ENCODE measurements at places on chromosomes 2 and 18. TPM values are rescaled to one million over a fixed set of nuclear protein-coding genes. Genes with fewer than 3 reads are reported as not detected.

DNA sequence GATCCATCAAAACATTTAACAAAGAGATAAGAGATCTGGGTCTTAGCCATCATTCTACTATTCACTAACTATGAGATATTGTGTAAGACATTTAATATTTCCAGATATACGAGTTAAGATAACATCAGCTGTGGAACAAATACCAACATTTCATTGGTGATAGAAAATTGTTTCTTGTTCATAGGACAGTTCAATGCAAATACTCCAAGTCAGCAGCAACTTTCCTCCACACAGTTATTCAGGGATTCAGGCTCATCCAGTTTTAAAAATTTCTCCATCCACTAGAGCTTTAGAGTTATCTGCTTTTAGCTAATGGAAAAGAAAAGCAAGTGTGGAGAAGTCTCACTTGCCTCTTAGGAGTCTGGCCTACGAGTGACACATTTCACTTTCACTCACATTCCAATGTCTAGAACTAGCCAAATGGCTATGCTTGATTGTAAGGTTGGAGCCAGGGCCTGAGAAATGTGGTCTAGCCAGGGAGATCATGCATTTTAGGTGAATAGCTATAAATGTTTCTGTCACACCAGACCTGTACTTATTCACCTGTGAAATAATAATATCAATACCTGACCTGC, 119.3 kb upstream of the MAPRE2 start:
- no peak for DNase-seq

- no peak for DNase-seq
These were observed 22.3 kb upstream of the C1QL2 start for GRCh38 chr2:119180892-119181291.

- DNase-seq = no peak
These were observed 54.9 kb downstream of the EXOC6B start for GRCh38 chr2:72770879-72771461.

DNA sequence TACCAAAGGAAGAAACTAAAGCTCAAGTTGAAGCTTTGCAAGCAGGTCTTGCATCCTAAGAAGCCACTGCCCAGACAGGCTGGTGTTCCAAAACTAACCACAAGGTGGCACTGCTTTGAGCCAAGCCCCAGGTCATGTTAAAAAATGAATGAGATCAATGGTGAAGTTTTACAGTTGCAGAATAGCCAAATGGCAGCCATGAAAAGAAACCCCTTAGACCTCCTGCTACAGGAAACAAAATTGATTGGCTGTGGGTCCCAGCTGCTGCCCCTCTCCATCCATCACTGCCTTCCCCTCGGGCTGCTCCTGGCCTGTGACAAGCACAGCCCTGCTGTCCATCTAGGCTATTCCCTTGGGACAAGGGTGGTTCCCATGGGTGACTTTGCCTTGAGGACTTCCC, 20.7 kb upstream of the MREG start:
- DNase-seq = peak; percentile 56

The TRAPPC8 gene
- total RNA-seq = 49.9 TPM

DNA sequence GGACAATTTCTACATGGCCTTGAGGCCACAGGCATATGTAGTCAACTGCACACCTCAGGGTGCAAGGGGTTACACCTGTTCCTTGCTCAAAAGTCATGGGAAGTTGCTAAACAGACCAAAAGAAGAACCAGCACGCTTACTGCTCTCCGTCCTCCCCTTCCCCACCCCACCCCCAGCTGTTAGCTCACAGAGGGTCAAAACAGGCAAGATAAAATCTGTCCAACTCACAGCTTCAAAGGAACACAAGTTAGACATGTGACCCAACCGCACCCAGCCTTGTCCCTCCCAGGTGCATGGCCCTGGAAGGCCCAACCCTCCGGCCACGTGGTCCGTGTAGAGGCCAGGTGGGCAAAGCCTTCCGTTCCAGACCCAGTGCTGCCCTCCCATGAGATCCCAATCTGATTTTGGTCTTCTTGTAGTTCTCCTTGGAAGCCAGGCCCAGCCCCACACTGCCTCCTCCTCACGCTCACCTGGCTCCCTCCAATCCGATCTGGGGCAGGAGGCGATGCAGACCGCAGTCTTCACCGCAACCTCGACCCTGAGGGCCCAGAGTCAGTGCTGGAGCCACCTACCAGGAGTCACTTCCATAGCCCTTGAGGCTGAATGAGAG, 14.5 kb upstream of the ASPRV1 start:
- no peak for DNase-seq

The CABLES1 gene
- 28.0 TPM for total RNA-seq

DNA sequence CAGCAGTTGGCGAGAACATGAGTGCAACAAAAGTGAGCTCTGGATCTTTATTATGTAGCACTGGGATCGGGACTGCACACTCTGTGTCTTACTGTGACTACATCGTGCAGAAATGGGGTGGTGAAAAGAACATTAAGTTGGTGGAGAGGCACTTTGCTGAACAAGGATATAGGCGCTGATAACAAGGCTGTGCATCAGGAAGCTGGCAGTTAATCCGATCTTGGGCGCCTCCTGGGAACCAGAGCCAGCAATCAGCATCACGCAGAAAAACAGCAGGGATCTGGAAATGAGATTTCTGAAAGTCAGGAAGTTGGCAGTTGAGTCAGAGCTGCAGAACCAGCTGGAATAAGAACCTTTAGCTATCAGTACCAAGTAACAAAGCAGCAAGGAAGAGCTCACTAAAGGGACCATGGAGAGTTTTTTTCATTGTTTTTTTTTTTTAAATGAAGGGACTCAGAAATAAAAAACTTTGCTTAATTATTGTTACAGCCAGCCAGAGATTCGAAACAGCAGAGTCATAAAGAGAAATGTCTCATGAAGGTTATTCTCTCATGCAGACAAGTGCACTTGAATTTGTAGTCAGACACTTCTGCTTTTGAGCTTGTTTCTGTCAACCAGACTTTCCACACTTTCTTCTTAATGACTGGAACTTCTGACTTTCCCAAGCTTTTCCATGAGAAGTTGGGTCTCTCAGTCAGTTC, 22.8 kb upstream of the MYO3B start:
- DNase-seq = no peak

DNA sequence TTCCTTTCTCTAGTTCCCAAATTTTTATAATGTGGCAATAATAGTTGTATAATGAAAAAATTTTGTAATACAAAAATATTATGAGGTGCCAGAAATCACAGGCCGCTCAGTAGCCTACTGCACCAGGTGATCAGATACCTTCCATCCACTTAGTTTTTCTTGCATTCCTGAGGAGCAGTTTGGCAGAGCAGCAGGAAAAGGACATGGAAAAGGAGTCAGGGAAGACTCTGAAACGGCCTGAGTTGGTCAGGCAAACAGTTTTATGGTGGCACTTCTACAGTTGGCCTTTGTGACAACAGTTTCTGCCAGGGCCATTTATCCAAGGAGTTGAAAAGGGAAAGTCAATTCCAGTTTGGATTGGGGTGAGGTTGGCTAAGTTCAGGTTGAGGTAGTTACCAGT, 165.4 kb upstream of the ALPP start:
- DNase-seq = no peak

The SLC5A7 gene
- 0.15 TPM for total RNA-seq

The RESP18 gene
- not detected for total RNA-seq

The NEURL3 gene
- total RNA-seq = not detected

- no peak for DNase-seq
These were observed 1647.1 kb downstream of the SUCLG1 start for GRCh38 chr2:82811946-82812345.

GRCh38 chr2:160387558-160388262, 105.9 kb downstream of the RBMS1 start:
- DNase-seq = no peak

DNA sequence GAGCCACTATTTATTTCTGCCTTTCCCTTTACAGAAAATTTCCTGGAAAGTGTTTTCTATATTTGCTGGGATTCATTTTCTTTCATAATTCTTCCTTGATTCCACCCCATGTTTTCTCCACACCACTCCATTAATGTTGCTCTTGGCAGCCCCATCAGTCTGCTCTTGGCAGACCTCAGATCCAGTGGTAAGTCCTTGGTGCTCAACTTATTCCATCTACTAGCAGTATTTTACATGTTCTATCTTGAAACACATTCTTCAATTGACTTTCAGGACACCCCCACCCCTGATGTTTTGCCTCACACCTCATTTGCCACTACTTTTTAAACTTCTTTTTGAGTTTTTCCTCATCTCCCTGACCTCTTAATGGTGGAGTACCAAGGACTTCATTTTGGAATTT, 65.0 kb downstream of the HNMT start:
- DNase-seq = no peak

- DNase-seq = no peak
These were observed 32.4 kb downstream of the TMEM87B start for GRCh38 chr2:112087346-112088020.

DNA sequence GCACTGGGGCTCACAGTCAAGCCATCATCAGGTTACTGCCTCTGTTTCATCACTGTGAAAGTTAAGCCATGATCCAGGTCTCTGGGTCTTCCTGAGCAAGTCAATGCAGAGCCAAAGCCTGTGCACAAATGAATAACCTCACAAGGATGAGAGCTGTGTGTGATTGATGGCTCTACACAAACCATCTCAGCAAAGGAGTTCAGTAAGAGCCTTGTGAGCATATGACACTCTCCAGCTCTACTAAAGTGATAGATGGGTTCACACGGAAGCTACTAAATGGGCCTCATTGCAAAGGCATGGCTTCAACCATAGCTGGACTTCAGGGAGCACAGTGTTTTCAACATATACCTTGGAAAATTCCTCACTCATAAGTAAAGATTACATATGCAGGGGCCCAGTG, 101.5 kb downstream of the AFF3 start:
- DNase-seq = no peak

The AKAIN1 gene
- not detected for total RNA-seq

DNA sequence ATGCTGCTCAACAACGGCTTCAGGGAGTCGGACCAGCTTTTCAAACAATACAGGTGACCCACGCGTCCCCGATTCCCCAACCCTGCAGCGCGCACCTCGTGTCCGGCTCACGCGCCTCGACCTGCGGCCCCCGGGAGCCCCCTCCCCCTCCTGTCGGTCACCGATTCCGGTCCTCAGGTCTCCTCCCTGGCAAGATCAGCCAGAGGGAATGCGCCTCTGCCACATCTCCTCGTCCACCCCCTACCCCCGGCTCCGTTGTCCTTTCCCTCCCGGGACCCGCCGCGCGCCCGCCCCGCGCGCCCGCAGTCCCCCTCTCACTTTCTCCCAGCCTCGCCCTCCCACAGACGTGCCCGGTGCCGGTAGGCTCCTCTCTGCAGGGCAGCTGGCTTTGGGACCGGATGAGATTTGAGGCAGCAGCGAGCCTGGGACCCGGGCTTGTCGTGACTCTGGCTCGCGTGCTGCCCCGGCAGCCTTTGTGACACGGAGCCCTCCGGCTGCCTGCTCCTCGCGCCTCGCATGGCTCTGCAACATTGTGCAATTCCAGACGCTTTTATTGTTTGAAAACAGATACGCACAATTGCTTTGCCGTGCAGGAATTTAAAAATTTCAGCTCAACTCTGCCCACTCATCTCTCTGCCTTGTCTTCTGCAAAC, 558 bp downstream of the TTC39C start:
- DNase-seq = no peak

GRCh38 chr2:239691720-239692119, 290.9 kb upstream of the HDAC4 start:
- DNase-seq = no peak

DNA sequence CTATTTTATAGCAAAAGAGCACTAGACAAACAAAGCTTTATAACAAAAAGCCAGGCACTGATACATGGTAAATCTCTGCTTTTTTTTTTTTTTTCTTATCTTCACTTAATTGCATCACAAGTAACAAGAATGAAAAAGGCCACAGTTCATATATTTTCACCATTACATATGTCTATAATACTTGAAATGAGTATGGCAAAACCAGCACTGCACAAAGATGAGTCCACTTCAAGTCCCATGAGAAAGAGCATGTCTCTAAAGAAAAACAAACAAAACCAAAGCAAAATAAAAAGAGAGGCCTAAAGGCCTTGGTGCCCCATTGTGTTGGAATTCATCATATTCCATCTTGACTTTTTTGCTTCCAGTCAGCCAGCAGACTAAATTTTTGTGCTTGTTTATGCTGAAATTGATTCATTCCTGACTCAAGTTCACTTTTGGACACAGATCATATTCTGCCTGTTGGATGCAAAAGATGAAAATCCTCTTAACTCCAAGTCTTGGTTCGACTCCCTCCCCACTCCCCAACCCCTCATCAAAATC, 264.9 kb upstream of the CCDC68 start:
- DNase-seq = no peak
